ENCODE measurements at places on chromosomes 4 and X.

- no peak for DNase-seq
Observed at GRCh38 chrX:40832723-40833122, 97.4 kb upstream of the MED14 start.

DNA sequence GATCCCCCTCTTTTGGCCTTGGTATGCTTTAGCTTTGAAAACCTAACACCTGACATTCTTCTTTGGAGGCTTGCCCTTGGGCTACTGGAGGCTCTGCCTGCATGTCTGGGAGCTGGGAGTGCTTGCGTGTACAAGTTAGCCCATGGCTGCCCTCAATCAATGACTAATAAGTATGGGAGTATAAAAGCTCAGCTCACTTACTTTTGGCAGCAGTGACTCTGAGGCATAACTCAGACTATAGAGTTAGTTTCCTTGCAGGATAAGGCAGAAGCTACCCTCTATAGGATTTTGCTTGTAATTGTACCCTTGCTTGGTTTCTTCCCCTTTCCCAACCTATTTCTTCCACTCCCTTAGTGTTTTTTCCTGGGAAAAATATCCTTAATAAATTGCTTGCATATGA is 247.9 kb downstream of the PPP1R2C start:
- DNase-seq = no peak

GRCh38 chr4:112213091-112213490 is 18.5 kb upstream of the AP1AR start:
- no peak for DNase-seq

DNA sequence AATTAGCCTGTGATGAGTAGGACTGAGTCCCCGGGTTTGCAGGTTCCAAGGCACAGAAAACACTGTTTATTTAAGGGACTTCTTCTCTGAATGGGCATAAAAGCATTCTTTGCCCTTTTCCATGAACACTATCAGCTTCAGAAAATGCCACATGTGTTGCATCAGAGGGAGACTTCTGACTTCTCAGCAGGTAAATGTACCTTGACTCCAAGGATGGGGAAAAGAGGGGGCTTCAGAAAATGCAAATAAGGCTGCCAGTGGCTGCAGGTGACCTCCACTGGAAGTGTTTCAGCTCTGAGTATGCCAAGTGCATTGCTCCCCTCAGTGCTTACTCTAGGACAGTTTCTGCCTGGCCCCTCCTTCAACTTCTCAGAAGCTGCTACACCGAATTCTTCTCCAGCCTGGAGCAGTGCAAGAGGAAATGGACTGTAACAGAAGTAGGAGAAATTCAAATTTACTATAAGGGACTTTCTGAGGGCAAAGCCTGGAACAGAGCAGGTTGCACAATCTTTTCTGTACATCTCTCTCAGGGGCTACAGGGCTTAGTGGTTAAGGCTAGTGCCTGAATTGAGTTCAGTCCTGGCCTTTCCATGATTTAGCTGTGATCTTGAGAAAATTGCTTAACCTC is 233.2 kb downstream of the PTTG2 start:
- no peak for DNase-seq

DNA sequence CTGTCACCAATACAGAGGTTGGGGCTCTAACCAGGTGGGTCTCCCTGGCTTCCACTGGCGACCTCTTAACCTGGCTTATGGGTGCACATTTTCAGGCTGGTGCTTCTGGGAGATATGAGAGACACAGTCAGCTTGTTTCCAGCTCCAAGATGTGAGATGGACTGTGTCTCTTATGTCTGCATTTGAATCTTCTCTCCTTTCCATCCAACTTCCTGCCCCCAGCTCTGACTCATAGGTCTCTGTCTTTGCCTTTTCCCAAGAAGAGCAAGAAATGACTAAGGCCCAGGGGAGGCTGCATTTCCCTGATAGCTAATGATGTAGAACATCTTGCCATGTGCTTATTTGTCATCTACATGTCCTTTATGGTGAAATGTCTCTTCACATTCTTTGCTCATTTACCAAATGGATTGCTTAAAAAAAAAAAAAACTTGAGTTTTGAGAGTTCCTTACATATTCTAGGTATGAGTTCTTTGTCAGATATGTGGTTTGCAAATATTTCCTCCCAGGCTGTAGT is 3.2 kb upstream of the UXT start:
- DNase-seq = no peak

DNA sequence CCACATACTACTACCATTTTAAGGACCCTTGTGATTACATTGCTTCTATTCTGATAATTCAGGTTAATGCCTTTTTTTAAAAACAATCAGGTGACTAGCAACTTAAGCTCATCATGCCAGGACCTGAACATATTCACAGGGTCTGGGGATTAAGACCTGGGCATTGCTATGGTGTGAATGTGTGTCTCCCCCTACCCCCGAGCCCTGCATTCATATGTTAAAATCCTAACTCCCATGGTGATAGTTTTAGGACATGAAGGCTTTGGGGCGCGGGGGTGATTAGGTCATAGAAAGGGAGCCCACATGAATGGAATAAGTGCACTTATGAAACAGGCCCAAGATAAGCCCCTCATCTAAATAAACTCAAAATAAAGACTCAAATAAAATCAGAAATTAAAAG is 734.4 kb upstream of the PABPC4L start:
- no peak for DNase-seq

GRCh38 chr4:21184788-21185187 is 484.5 kb downstream of the PACRGL start:
- no peak for DNase-seq

DNA sequence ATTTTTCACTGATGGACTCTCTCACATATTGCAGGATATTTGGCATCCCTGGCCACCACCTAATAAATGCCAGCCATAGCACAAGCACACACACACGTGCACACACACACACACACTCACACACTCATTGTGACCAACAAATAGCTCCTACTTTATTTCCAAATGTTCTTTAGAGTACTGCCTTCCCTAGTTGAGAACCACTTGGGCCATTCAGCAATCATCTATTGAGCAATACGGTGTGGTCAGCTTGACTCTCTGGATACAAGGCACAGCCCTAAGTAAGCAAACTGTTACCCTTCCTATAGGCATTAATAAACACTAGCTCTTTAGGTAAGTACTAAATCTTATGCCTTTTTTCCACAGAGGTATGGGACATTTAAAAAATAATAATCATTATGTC is 21.1 kb downstream of the CORIN start:
- DNase-seq = no peak

- DNase-seq = no peak
Observed at GRCh38 chrX:153441296-153441695, 4.6 kb downstream of the TREX2 start.

DNA sequence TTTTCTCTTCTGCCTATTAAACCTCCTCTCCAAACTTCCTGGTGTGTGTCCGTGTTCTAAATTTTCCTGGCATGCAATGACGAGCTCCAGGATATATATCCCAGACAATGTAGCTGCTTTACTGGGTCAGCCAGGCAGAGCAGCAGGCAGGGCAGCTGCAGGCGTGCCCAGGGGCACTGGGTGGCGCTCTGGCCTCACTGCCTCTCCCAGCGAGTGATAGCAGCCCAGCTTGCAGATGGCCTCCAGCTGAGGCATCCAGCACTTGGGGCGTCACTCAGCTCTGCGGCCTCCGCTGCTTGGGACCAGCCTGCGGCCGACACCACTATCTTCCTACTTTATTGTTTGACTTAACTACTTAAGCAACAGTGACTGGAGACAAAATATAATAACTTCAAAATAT is 23.0 kb upstream of the UBA6 start:
- no peak for DNase-seq

DNA sequence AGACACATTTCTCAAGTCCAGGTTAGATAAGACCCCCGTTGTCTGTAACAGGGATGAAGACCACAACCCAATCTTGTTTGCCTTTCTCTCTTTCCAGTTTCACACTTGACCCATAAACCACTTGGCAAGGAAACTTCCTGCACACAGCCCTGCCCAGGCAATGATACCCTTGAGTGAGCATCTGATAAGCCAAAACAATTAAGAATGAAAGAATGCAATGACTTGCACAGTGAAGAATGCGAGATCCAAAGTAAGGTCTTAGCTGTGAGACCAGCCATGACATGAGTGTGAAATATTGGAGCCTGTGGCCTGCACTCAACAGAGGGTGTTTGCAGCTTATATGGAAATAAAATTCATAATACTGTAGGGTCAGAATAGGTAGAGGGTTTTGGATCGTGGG is 37.9 kb upstream of the MXRA5 start:
- DNase-seq = no peak

- DNase-seq = no peak
Observed at GRCh38 chrX:81957900-81958545, 756.1 kb downstream of the SH3BGRL start.

GRCh38 chr4:186554914-186555827 is at the start of gene MTNR1A:
TSS of gene MTNR1A (minus strand) at chr4:186555567. CDS start at chr4:186555365, 202 bp downstream.
- peak; percentile 14 for DNase-seq

- no peak for DNase-seq
Observed at GRCh38 chrX:11437642-11438379, 144.6 kb downstream of the AMELX start.

- DNase-seq = no peak
Observed at GRCh38 chrX:51047950-51048349, 137.4 kb downstream of the BMP15 start.

GRCh38 chrX:83508526-83509253 is 600 bp downstream of the POU3F4 start:
- DNase-seq = no peak

GRCh38 chr4:168744021-168744420 is 247.2 kb downstream of the PALLD start:
- DNase-seq = peak; percentile 11

DNA sequence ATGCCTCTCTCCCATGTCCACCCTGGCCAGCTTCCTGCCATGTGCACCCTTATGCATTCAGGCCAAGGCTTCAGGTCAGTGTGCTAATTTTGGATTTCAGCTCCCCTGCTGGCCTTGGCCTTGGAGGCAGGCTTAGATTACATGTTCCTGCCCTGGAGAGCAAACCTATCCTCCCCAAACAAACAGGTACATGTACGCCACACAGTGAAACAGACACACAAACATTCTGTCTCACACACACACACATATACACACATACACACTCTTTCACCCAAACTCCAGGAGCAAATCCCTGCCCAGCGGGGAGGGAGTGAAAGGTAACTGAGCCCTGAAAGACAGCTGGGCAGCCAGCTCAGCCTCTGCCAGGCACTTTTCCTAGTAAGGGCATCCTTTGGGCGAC is 62.7 kb upstream of the ARHGAP36 start:
- no peak for DNase-seq

- no peak for DNase-seq
Observed at GRCh38 chr4:55364691-55365344, 18.8 kb downstream of the SRD5A3 start.

DNA sequence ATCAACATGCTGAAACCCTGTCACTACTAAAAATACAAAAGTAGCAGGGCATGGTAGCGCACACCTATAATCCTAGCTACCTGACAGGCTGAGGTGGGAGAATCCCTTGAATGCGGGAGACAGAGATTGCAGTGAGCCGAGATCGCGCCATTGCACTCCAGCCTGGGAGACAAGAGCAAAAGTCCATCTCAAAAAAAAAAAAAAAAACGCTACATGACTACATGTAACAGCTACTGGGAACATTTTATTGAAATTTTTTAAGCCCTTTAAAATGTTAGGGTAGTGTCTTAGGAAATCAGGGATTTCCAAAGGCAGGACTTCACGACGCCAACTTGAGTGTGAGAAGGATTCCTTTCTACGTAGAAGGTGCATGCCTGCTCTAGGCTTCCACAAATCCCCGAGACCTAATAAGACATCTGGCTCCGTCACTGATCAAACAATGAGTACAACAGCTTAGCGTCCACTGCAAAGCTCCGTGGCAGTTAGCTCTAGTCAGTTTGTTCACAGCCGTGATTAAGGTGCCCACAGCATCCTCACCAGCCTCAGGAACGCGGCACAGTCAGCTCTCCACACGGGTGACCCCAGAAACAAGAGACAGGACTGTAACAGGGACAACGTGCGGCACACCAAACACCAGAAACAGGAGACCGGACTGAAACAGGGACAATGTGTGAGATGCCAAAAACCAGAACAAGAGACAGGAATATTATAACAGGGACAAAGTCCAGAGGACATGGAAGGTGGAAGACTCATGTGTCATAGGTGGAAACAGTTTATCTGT is 33.7 kb downstream of the DHRSX start:
- no peak for DNase-seq

- DNase-seq = peak; percentile 10
Observed at GRCh38 chrX:115560211-115560977, 580 bp upstream of the PLS3 start.

DNA sequence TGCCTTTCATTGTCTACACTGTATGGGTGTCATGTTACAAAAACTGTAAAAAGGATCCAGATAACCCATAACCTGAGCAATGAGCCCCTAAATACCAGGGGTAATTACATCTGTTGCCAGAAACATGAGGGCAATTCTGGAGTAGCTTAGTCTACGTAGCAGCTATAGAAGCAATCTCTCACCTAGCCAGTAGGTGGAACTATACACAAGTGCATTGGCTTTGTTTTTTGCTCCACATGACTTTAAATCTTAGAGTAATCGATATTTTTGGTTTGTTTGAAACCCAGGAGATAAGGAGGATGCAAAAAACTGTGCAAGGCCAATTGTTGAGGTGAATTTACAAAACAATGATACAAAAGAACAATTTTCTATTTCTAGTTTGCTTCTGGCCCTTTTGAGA is 57.5 kb downstream of the GPR82 start:
- DNase-seq = no peak

- DNase-seq = no peak
Observed at GRCh38 chrX:20743046-20743445, 476.3 kb upstream of the RPS6KA3 start.

DNA sequence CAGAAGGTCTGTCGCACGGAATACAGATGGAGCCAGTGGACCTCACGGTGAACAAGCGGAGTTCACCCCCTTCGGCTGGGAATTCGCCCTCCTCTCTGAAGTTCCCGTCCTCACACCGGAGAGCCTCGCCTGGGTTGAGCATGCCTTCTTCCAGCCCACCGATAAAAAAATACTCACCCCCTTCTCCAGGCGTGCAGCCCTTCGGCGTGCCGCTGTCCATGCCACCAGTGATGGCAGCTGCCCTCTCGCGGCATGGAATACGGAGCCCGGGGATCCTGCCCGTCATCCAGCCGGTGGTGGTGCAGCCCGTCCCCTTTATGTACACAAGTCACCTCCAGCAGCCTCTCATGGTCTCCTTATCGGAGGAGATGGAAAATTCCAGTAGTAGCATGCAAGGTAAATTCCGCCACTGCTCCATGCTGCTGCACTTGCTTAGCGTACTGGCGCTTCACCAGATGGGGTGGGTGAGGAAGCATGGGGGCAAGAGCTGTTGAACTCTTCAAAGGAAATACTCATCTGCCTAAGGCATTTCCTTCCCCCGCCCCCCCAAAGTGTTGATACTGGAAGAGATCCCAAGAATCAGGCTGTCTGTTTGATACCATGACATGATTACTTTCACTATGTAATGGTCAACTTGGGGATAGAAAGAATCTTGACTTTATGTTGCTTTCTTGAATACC is 24.8 kb downstream of the KLF3 start:
- DNase-seq = no peak

DNA sequence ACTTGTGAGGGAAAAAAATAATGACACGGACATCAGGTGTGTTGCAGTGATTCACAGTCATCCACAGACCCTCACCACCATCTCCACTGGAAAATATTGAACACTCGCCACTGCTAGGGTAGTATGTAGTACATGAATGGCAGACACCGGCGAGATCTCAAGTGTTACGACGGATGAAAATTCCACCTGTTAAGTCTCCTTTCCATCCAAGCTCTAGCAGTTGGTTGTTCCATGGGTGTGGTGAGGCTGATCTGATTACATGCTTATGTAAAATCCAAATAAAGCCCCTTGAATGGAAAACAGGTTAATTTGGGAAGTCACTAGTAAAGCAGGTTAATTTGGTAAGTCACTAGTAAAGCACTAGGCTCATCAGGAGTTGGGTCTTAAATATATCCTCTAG is 1.1 kb upstream of the ARMCX4 start:
- DNase-seq = no peak

Measured in HuH-7.5 (cell line).